ENCODE measurements at places on chromosomes 16 and 17. TPM values are rescaled to one million over a fixed set of nuclear protein-coding genes. Genes with fewer than 3 reads are reported as not detected.

SEC14L5 gene
- 3.1 TPM for total RNA-seq

NPIPB4 gene
- total RNA-seq: 212 TPM

GRCh38 chr17:31510308-31511194, 119.1 kb downstream of the RAB11FIP4 start:
- DNase-seq: peak; percentile 5

SPN gene
- 0.27 TPM for total RNA-seq

DNA sequence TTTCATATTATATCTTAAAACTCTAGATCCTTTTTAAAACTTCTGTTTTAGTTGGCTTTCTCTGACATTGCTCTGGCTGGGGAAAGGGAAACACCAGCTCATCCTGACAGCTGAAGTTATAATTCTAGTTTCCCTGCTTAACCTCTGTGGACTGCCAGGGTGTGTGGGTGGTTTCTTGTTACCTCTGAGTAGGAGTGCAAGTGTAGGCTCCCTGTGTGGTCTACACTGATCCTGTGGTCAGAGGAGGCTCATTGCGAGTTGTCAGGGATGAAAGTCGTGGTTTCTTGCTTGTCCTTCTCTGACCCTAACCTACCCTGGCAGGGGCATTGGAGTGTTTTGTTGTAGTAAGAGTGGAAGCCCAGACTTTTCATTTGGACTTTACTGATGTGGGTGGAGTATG, 221.0 kb downstream of the UTP18 start:
- DNase-seq: no peak

FNDC8 gene
- not detected for total RNA-seq

DNA sequence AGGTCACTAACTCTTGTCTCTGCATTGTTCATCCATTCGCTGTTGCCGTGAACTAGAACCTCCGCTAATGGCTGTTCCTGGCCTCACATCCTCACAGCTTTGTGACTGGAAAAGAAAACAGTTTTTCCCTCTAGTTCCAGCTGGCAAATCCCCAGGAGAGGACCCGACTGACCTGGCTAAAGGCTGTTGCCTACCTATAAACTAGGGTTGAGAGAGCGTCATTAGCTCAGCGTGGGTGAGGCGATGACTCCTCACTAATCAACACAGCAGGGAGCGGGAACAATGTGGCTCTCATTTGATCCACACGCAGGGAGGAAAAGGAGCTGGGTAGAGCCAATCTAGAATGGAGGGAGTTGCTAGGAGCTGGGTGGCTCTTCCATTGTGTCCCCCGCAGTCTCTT, 282.1 kb upstream of the IRX5 start:
- no peak for DNase-seq

- no peak for DNase-seq
Measured at GRCh38 chr17:47703191-47703591, 9.2 kb downstream of the TBKBP1 start.

DNA sequence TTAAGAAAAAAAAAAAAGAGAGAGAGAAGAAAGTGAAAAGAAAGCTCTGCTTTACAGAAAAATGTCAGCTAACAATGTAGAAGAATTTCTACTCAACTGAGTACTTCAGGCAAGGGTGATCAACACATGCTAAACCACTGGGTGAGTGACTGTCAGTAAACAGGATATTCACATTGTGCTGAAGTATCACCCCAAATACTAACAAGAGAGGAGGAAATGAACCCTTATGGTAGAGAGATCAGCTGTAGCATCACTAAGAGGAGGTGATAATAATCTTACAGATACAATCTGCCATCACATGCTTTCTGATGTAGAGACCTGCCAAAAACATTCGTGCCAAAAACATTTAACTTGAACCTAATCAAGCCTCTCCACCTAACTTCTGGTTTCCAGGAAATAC, 30.7 kb upstream of the ICAM2 start:
- no peak for DNase-seq

GRCh38 chr17:17757391-17757791, 76.1 kb downstream of the RAI1 start:
- DNase-seq: no peak

DNA sequence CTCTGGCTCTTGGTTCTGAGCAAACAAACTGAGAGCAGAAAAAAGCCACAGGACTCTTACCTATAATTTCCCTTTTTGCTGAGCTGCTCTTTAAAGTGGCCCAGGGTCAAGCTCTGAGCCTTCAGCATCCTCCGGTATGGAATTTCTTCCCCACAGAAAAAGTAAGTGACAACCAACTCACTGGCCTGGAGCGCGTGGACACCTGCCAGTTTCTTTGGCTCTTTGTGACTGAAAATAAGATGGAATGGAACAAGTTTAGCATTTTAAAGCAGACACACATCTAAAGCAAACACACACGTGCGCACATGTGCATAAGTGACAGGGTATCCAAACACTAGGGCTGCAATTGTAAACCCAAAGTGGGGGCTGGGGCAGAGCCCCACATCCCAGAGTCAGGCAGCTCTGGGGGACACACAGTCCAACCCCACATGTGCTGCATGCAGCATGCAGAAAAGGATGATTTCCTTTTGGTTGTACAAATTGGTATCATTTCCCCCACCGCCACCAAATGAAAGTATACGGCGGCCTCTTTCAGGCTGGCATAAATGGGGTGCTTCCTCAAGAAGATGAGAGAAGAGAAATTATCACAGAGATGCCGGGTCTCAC, 27.5 kb downstream of the AXIN2 start:
- no peak for DNase-seq

IL34 gene
- 0.42 TPM for total RNA-seq

DNA sequence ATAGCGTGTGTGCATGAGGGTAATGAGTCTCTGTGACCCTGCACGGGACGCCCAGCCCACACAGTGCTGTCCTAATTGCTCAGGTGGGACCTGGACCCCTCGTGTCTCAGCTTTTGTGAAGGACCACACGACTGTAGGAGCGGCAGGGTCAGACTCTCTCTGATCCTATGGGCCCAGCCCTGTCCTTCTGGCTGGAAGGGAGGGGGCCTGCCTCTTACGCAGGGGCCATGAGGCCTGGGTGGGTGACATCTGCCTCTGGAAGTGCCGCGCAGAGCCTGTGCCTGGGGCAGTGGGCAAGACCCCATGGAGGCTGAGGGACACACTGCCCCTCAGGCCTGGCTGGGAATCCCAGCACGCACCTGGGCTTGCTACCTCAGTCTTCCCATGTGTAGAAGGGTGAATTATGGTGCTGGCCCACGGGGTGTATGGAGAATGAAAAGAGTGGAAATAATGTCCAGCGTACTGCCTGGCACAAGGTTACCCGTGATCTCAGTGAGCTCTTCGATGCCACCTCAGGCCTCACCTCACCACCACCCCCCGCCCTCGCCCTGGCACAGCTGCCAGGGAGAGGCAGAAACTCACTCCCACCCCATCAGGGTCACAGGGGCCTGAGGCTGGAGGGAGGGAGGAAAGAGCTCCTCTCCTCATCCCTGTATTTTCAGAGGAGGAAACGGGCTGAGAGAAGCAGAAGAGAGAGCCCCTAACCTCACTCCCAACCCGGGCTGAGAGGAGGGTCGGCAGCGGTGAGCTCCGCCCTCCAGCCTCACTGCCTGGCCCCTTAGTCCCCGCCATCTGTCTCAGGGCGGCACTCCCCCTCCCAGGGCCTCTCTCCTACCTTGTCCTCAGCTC, 27.1 kb upstream of the DBNDD1 start:
- peak; percentile 88 for DNase-seq

ATP2C2 gene
- not detected for total RNA-seq

- DNase-seq: no peak
Measured at GRCh38 chr16:50613281-50613963, 65.2 kb downstream of the NKD1 start.

DNA sequence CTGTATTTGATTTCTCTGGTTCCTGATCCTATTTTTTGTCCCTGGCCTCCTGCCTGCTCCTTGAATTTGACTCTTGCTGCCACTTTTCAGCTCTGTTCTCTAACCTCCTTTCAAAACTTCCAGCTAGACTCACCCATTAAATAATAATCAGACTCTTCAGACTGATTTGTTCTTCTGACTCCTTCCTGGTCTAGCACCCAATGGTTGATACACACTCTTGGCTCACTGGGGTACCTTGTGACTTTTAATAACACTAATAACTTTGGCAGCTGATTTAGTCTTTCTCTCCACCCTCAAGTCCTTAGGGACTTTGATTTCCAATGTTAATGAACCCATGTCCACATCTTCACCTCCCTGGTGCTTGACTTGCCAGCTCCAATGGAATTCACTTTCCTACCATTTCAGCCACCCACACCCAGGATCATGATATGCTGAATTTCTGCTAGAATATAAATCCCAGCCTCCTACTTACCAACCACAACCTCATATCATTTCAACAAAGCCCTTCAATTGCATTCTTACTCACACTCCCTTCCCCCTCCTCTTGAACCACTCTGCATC, 19.7 kb upstream of the C16orf82 start:
- DNase-seq: no peak

DNA sequence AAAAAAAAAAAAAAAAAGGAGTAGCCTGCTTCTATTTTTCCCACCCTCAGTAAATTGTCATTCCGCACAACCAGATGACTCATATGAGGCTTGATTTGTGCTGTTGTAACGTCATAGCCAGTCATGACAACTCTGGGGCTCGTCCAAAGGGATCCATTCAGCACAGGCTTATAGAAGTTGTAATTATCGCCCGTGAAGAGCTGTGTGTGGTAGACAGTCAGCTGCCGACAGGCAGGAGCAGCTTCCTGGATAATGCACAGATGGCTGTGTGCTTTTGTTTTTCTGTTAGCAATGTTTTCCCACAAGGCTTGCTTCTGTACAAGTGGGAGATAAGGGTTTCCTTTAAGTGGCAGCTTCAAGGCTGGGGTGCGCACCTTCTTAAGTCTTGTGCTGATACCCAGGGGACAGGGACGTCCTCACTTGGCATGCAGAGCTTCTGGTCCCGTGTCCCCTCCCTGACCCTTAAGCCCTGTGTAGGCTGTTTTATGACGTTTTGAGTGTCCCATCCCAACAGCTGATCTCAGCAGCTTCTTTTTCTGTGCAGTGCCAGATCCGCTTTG, 26.0 kb downstream of the SNX29 start:
- peak; percentile 46 for DNase-seq

DNA sequence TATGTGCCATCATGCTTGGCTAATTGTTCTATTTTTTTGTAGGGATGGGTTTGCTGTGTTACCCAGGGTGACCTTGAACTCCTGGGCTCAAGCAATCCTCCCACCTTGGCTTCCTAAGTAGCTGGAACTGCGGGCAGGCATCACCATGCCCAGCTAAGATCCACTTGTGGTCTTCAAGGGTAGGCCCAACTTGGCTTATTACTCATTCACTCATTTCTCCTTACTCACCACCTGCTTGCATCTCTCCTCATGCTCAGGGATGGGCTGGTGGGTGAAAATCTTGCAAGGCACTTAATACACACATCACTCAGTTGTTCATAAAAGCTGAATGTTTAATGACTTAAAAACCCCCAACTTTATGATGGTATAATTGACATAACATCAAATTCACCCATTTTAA, 207.8 kb downstream of the SHISA9 start:
- DNase-seq: no peak

DNA sequence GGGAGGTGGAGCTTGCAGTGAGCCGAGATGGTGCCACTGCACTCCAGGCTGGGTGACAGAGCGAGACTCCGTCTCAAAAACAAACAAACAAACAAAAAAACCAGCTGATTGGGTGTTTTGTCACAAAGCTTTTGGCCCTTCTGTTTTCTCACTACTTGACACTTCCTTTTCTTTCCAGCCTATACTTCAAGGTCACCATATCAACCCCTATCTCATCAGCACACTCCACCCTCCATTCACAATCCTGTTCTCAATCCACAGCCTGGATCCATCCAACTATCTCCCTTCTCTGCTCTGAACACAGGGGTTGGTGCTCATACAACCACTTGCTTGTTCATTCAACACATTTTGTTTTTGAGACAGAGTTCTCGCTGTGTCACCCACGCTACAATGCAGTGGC, 6.6 kb upstream of the MED11 start:
- DNase-seq: no peak

DNA sequence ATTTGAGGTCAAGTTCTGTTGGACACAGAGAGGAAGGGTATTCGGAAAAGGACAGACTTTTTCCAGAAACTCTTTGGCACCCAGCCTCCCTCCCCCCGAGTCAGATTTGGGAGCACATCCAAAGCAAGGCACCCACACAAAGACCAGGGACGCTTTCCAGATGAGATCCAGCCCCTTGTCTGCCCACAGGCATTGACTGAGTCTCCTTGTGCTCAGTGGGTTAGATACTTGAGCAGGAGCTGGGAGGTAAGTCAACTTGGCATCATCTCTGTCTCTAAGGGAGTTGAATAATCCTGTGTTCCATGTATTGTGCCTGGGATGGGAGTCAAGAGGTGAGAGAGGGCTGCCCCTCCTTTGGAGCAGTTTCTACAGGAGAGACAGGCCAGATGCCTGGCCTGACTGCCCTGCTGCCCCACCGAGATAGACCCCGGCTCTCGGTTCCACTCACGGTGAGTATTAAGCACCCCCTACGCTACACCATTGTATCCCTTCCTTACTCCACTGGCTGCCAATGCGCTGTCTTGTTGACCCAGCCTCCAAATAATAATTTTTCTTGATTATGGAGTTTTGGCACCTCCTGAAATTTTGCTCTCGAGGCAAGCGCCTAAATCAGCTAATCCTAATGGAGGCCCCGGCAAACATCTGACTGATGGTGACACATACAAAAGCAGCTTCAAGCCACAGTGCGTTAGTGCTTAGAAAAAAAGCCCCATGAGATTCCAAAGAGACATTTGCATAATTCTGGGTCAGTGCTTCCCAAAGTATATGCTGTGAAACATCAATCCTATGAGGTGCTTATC, 29.6 kb upstream of the MAP3K14 start:
- DNase-seq: no peak

GRCh38 chr17:13925579-13925978, 143.7 kb upstream of the COX10 start:
- no peak for DNase-seq

GRCh38 chr16:2609827-2610470, 72.1 kb downstream of the PDPK1 start:
- DNase-seq: no peak

- DNase-seq: no peak
Measured at GRCh38 chr17:12478311-12478710, 187.4 kb upstream of the MYOCD start.

DNA sequence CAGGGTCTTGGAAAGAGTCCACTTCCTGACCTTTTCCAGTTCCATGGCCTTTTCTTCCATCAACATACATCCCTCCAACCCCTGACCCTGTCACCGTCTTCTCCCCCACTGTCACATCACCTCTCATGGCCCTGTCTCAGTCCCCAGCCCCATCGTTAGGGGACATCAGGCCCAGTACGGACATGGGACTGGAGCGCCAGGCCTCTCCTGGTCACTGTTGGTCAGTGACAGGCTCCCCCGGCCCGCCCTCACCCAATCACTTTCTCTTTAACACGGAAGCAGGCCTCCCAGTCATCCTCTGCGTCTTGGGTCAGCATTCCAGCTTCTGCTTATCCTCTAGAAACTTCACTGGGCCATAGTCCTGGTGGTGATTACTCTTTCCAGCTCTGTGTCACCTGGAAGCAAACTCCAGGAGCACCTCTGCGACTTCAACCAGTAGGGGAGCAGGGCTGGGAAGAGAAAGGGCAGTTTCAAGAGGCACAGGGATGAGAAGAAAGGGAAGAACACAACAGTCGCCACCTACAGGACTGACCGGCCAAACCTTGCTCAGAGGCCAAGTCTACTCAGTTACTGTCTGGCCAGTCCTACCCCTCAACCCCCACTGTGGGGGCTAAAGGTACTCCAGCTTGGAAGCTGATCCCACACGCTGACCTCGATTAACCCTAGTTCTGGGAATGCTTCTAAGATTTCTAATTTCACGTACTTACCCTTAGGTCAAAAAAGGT, 15.9 kb upstream of the ICAM2 start:
- DNase-seq: no peak

GRCh38 chr17:39277110-39277509, 51.4 kb upstream of the STAC2 start:
- no peak for DNase-seq

- no peak for DNase-seq
Measured at GRCh38 chr16:54503856-54504219, 217.3 kb upstream of the IRX3 start.

HOXB5 gene
- not detected for total RNA-seq
